ENCODE measurements at places on chromosomes 3 and 15.

- no peak for DNase-seq
Observed at GRCh38 chr15:53831907-53832770, 72.7 kb upstream of the WDR72 start.

DNA sequence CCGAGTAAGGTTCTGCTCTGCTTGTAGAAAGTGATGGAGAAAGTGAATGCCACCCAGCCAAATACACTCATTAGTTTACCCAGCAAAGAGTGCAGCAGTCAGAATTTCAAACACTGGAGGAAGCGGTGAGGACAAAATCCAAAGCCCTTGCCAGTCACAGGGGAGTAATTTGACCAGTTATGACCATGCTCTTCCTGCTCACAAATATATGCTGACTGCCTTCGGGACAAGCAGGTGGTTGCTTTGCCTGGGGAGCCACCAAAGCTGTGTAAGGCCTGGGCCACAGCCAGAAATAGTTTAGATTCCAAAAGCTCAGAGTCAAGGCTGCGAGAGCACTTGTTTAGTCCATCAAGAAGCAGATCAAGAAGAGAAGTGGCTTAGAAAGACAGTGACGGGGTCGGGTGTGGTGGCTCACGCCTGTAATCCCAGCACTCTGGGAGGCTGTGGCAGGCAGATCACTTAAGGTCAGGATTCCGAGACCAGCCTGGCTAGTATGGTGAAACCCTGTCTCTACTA lies 51.0 kb upstream of the ATP13A3 start:
- DNase-seq = peak; percentile 85

DNA sequence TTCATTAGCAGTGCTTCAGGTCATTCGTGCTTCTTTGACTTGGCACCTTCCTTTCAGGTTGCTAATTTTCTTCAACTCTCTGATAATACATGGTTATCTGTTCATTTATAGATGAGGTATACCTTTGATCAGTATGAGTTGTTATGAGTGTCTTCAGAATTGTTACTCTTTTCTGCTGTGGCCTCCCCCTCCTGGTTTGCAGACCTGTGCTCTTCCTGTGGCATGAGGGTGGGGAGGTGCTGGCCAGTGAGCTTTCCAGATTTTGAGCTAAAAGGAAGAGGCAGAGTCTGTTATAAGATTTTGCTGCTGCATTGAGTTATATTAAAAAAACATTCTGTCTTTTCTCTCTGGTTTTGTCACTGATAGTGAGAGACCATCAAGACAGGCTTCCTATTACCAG lies 30.8 kb upstream of the GOLGA6L9 start:
- DNase-seq = no peak

DNA sequence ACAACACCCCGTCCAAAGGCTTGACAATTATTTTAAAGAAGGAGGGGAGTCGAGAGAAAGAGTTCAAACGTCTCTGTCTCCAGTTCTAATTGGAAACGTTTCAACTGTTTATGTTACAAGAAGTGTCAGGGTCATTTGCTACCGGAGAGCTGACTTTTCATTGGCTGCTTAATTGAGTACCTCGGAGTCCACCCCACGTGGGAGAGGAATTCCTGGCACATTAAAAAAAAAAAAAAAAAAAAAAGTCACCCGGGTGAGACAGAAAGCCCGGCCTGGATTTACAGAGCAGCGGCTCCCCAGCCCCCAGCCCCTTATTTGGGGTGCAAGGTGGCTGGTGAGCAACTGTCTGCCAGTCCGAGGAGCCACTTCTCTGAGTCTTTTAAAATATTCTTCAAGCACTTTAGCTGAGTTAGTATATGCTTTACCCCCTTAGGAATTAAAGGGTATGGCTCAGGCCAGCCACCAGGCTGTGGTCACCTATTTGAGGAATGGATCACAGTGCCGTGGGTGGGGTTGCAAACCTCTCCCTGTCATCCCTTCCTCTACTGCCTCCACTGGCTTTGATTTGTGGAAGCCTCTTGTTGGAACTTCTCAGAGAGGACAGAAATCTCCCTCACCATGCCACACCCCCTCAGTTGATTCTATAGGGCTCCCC lies 3.9 kb upstream of the TLE3 start:
- DNase-seq = peak; percentile 75

DNA sequence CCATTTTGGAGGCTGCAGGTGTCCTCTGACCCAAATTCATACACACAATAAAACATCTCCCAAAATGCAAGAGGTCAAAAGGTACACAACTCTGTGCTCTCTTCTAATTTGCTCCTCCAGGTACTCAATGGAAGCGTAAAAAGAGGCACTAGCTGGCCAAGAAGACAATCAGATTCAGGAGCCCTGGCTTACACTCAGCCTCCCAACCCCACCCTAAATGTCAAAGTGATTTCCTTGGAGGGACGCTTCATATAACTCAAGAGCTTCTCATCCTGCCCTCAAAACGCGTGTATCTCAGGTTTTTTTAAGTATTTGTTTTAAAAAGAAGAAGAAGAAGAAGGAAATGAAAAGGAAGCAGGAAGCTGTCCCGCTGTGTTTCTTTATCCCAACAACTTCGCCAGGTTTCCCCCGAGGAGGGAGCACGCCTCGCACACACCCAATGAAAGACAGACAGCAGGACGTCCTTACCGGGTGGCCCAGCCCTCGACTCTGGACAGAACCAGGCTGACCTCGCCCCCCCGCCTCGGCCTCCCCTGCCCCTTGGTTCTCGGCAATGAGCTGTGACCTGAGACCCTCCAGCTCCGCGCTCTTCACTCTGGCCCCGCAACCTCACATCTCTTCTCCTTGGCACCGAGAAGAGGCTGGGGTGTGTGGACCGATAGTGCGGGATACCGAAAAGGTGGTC lies 620.7 kb upstream of the ZNF385D start:
- DNase-seq = no peak

DNA sequence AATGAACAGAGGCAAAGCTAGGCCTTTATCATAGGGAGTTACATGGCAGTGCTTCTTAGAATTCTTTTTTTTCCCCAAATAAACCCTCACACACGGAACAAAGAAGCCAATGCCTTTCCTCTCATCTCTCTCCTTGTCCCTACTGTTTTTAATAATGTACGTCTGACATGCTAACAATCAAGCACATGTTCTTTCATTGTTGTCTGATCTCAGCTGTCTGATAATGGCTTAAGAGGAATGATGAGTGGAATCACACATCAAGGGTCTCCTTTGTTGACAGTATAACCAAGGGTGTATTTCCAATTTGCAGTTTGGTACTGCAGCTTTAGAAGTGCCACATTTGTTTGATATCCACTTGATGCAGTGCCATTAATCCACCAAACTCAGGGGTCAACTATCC lies 34.8 kb upstream of the EPHA3 start:
- DNase-seq = no peak

DNA sequence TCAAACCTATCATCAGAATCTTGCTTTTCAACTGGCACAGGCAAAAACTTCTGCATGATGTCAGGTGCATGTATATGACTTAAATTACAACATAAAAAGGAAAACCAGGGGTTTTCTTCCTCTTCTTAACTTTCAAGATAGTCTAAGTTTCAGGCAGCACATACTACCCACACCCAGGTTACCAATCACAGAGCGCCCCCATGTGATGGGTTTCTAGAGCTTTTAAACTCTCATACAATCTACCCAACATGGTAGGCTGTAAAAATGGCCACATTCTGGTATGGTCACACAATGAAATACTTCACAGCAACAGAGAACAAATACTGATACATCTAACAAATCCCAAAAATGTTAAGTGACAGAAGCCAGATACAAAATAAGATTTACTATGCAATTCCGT lies 7.4 kb downstream of the MESD start:
- no peak for DNase-seq

DNA sequence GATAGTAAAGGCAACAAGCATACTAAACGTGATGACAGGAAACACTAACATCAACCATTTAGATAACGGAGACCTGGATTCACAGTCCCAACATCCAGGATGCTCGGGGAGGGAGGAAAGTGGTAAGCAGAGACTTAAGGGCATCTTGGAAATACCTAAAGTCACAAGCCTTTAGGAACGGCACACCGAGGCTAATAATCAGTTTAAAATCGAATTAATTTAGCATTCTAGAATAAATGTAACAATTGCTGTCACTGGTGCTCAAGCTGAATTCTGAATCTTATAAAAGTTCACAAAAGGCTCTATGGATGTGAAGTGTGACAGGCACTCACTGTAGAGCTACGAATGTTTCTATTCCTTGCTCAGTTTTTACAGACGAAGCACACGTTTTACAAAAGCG lies 1.3 kb downstream of the CD47 start:
- no peak for DNase-seq

DNA sequence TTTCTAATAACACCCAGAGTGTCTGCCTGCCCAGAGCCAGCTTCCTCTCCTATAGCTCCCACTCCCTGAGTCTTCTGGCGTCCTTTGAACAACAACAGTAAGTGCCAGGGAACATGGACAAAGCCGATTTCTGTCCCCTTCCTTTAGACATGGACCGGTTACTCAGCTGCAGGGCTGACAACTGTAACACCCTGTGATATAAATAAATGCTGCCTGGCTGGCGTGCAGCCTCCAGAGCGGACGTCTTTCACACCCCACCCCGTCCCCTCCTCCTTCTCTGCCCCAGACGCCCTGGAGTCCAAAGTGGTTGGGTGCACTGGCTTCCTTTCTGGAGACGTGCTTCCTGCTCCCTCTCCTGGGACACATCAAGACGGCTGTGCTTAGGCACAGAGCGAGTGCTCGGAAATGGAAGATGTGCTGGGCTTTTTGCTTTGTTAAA lies 281.9 kb upstream of the LRRFIP2 start:
- DNase-seq = no peak

DNA sequence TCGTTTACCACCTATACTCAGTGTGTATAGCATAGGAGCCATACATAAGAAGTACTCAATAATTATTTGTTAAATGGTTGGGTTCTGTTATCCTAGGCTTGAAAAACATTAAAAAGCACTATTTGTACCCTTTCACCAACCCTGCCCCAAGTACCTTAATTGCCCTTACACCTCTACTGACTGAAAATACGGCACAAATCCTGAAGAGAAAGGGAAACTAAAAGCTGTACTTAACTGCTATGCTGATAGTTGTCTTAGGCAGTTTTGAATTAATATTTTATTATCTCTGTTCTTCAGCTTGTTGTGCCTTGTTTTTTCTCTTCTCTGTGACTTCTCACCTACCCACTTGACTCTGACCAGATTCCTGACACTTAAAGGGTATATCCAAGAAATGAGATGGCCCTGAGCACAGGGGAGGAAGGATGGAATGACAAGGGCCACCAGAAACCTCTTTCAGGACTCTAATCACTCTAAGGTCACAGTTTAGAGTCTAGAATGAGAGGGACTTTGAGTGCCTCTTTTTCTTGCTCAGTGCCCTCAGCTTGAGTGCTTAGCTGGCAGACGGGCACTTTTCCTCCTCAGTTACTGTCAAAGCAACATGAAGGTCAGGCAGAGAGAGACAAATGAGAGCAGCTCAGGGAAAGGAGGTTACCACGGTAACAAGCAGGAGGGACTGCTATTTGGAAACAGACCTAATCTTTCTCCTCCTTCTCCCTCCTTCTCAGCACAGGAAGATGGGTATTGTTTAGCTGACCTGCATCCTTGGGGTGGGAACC lies 136.5 kb downstream of the ZNF609 start:
- peak; percentile 55 for DNase-seq

GRCh38 chr3:177538750-177539730 lies 341.8 kb upstream of the TBL1XR1 start:
- no peak for DNase-seq

DNA sequence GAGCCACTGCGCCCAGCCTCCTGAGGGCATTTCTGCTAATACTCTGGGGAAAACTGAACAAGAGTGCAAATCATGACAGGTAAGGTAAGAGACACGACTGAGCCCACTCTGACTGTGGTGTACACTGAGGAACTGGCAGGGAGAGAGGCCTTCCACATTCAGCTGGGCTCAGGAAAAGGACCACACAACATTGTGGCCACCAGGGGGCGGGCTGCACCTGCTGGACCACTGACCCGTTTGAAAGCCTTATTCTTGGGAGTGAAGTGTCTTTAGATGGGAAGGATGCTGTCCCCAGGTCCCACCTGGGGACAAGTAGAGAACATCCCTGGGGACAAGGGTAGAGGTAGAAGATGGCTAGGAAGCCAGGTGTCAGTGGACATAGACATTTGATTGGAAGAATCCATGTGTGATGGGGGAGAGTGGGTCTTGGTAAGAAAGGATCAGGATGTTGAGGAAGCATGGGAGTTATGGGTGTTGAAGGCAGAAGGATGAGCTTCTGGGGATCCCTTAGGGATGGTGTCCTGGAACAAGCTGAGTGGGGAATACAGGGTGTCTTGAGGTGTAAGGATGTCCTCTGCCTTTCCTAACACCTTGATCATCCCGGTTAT lies 6.2 kb upstream of the CTDSPL start:
- peak; percentile 73 for DNase-seq

DNA sequence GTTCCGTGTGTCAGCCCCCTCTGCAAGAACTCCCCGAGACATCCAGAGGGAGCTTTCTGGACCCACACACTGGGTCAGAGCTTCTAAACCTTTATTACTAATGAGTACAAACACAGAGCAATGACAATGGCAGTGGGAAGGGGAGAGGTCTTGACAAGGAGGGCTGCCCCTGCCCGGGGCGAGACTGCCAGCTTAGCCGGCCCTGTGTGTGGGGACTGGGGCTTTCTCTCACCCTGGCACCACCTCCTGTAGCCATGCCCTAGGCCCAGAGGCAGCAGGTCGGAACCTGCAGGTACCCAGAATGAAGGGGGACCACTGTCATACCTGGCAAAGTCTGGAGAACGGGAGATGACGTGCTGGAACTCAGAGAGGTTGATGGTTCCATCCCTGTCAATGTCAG lies 3.1 kb downstream of the CIB1 start:
- DNase-seq = no peak

DNA sequence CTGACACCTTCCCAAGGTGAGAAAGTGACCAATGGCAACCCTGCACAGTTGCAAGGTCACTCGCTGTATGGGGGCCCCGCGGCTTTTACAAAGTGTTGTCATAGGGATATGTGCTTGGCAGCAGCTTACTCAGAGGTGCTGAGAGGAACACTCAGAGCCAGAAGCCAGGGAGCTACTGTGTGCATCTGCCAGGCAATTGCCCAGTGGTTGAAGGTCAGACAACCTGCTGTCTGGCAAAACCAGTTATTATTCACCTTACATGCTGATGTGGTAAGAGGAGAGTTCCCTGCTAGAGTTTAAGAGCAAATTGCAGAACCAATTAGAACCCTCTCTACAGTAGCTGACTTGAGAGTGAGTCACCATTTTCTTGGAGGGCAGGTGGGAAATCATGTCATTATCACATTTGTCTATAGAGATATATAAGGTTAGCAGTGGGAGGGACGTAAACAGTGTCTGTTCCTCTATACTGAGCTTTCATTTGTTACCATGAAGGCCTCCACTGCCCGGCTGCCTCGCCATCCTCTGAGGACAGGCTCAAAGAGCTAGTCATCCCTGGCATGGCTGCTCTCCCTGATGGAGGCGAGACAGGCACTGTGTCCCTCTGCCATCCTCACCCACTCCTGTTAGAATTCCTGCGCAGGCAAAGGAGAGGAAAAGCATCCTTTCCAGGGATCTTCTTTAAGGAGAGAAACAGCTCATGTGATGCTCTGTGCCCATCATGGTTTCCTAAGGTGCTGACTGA lies 274.4 kb downstream of the PLCL2 start:
- DNase-seq = no peak
